ENCODE measurements at places on chromosomes 6 and 20.
A peak's percentile ranks its signal among the peaks of the same experiment; 100 is the strongest.

- DNase-seq, result no peak
These were observed 10.4 kb upstream of the FOXP4 start for GRCh38 chr6:41535766-41536165.

DNA sequence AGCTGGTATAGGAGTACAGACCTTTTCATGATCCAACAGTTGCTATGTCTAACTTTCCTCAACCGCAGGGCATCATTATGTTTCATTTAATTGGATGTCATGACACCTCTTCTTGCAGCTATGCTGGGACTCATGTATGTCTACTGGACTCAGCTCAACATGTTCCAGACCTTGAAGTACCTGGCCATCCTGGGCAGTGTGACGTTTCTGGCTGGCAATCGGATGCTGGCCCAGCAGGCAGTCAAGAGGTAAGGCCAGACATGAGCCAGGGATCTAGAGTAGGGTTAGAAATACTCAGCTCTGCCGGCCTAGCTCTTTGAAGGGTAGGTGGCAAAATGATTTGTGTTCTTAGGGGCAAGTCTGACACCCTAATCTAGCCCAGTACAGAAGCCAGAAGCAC is 25.2 kb downstream of the GHRH start:
- DNase-seq, result no peak

- DNase-seq, result no peak
These were observed 6.4 kb downstream of the HLA-DQB1 start for GRCh38 chr6:32659856-32660595.

GRCh38 chr6:148311966-148312669 is 30.5 kb upstream of the SASH1 start:
- no peak for DNase-seq

DNA sequence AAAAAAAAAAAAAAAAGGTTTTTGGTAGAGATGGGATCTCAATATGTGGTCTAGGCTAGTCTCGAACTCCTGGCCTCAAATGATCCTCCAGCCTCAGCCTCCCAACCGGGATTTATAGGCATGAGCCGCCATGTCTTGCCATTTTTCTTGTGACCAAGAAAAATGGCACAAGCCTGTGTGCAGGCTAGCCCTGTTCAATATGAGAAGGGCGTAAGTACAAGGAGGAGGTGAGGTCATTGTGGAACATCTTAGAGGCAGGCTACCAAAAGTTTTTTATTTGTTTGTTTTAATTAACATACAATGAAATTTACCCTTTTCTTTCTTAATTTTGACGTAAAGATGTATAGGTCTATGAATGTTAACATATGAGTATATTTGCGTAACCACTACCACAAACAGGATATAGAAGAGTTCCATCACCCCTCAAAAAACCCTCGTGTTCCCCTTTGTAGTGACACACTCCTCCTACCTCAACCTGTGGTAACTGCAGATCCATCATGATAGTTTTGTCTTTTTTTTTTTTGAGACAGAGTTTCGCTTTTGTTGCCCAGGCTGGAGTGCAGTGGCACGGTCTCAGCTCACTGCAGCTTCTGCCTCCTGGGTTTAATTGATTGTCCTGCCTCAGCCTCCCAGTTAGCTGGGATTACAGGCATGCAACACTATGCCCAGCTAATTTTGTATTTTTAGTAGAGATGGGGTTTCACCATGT is 28.3 kb upstream of the KIF3B start:
- DNase-seq, result no peak

GRCh38 chr6:41625442-41625841 is 12.8 kb upstream of the MDFI start:
- DNase-seq, result peak; percentile 48

- DNase-seq, result no peak
These were observed 48.1 kb upstream of the MYL9 start for GRCh38 chr20:36493051-36493800.

DNA sequence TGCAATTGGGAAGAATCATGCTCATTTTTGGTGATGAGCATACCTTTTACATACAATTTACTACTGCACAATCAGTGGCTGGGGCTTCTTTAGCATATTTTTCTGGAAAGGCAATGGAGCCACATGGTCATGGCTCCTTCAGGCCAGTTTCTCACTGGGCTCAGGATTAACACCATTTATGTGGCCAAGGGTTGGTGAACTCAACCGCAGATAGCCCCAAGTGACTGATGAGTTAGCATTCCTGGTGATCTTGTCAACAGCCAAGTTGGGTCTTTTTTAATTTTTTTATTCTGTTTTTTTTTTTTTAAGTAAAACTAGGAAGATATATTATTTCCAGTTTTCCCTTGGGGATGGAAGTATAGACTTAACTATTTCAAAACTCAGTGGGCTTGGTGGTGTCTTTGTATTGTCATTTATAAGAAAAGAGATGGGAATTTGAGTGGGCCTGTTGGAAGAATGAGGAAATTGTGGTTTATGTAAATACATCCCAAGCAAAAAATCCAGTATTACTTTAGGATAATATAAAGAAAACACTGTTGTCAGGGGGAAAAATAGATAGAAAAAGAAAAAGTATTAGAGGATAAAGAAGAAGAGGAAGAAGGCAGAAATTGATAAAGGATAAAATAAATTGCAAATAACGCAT is 397.4 kb downstream of the MAFB start:
- DNase-seq, result no peak

DNA sequence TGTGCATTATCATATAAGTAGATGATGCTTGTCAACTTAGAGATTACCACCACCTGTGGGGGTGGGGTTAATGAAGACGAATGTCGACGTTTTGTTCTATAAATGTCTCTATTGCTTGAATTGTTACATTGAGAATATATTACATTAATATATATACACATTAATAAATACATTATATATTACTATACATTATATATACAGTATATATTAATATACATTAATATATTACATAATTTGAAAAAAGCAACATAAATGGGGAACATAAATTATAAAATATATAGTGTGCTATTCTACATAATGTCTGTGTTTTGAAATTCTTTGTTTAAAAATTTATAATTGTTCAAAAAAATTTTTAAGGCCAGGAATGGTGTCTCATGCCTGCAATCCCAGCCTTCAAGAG is 81.1 kb downstream of the ALDH8A1 start:
- no peak for DNase-seq

DNA sequence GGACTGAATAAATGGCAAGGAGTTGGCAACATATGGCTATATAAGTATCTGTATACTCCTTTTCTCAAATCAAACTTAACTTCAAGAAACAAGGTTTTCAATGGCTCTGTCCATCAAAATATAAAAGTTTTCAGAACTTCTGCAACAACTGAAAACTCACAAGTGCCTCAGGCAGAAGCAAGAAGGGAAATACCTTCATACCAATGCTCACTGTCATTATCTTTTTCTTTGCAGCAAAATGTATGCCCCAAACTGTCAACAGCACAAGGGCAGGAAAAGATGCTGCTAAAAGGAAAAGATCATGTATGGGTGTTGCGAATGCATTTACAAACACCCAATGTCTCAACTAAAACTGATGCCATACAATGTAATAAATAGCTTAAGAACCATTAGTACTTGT is 45.9 kb downstream of the PTPRK start:
- DNase-seq, result peak; percentile 36

- DNase-seq, result peak; percentile 38
These were observed 1.4 kb downstream of the BACH2 start for GRCh38 chr6:90294989-90295853.

DNA sequence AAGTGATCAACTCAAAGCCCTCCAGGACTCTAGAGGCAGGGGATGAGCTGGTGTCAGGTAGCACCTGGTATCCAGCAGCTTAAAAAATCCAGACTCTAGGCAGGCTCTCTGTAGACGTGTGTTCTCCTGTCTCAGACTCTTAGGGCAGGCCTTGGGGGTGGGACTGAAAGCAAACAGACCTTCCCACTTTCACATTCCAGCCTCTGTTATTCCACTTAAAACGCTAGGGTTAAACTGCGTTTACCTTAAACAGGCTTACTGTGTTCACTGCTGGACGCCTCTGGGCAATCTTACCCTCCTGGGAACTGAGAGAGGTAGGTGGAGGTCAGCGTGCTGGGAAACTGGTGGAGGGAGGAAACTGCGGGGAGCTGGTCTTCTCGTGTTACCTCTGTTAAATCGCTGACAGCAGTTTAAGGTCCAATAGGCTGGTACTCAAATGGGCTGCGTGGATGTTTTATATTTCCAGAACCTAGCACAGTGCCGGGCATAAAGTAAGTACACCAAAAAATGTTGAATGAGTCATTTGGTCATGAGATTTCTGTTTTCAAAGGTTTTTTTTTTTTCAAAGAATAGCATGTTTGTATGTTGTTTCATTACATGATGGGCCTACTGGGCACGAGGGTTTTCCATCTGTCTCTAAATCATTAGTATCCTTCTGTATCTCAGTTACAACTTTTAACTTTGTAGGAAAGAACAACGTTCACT is at the start of gene GCNT2:
TSS of gene GCNT2 (plus strand) at position 248 of the 705 bp plus-strand sequence. CDS start 7,561 bp downstream, outside the sequence.
- no peak for DNase-seq

GRCh38 chr6:108348655-108349349 is 53.9 kb downstream of the AFG1L start:
- no peak for DNase-seq

- no peak for DNase-seq
These were observed 52.4 kb upstream of the SIM1 start for GRCh38 chr6:100517106-100517505.

- peak; percentile 81 for DNase-seq
These were observed 6.2 kb downstream of the ELMO2 start for GRCh38 chr20:46400253-46400652.

DNA sequence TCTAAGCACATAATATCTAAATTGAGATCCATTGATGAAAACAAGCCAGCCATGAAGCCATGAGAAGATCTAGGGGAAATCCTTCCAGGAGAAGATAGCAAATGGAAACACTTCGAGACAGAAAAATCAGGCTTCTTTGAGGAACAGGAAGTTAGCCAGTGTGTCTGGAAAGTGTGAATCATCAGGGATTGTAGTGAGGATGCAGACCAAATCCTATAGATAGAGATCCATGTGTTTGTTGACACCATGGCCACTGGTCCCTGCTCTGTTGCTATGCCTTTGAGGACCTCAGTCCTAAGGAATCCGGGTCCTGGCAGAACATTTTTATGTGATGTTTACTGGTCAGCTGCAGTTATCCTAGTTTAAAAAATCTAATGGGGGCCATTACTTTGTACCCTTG is 6.6 kb upstream of the ELOVL2 start:
- peak; percentile 44 for DNase-seq

All from cardiac fibroblast (primary cell).